ENCODE measurements at places on chromosomes 5 and 9.

DNA sequence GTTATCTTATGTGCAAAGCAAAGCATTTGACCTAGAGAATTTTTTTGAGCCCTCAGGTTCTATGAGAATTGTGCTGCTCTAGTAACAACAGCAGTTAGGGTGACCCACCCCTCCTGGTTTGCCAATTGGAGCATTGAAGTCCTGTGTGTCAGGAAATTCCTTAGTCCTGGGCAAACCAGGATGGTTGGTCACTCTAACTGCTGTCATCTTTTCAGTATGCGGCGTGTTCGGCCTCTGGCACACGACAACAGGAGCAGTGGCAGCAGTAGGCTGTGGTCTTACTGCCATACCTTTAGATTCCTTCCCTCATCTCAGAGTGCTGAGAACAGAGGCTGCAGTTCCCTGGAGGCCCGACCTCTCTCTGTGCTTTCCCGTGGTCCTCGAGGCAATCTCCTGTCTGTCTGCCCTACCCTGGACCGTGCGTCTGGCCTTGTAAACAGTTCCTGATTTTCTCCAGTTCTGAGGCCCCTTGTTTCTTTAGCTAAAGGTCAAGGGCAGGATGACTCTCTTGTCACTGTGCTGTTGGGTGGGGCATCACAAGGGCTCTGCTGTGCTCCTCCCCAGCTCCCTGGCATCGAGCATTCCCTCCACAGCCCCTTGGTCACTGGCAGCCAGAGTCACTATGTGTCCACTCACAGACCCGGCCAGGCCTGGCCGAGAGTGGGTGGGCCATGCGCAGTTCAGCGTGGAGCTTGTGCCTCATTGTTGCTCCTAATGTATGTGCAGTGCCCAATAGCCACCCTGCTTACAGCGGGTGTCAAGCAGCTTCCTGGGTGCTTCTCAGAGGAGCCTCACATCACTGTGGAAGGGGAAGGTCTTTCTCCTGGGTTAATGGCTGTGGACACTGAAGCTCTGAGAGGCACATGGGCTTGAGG is 18.5 kb upstream of the COL15A1 start:
- no peak for DNase-seq

- no peak for DNase-seq
Measured at GRCh38 chr5:175819090-175819425, 52.3 kb upstream of the CPLX2 start.

GRCh38 chr5:170353011-170353761 is 36.0 kb downstream of the KCNMB1 start:
- no peak for DNase-seq

DNA sequence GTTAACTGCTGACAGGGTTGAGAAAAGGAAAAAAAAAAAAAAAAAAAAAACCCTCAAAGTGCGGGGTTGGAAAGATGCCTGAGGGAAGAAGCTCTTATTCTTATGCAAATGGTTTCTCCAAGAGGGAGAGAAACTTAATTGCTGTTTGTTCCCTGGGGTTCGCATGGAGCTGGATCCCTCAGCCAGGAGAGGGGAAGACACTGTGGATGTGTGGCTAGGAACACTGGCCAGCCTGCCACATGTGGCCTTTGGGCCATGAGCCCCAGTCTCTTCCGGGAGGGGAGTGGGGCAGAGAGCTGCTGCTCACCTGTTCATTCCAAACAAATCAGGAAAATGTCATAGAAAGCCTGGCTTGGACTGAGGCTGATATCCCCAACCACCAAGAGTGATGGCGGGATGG is 9.4 kb upstream of the SCGB3A2 start:
- DNase-seq, result no peak

- DNase-seq, result peak; percentile 30
Measured at GRCh38 chr5:57386958-57387357, 95.7 kb downstream of the ACTBL2 start.

- DNase-seq, result no peak
Measured at GRCh38 chr9:133344979-133345378, 3.0 kb downstream of the MED22 start.

- DNase-seq, result no peak
Measured at GRCh38 chr5:156128026-156128425, 198.9 kb upstream of the SGCD start.

GRCh38 chr9:34624475-34625185 is 4.2 kb downstream of the ARID3C start:
- no peak for DNase-seq

- DNase-seq, result no peak
Measured at GRCh38 chr5:139701056-139701741, 53.0 kb downstream of the CXXC5 start.

DNA sequence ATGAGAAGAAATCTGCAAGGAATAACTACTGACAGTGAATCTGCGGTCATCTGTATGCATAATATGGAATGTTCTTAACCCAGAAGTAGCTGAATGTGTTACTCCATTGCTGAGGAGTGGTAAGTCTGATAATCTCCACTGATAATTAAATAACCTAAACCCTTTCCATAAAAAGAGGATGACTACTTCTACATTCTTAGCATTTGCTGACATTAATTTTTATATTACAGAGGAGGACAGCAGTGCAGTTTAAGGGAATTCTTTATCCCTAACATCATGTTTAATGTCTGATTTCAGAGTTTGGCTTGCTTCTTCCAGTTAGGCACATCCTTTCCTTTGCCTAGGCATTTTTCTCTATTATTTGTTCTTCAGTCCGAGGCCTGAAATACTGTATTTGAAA is 52.2 kb downstream of the CDC42SE2 start:
- DNase-seq, result no peak

DNA sequence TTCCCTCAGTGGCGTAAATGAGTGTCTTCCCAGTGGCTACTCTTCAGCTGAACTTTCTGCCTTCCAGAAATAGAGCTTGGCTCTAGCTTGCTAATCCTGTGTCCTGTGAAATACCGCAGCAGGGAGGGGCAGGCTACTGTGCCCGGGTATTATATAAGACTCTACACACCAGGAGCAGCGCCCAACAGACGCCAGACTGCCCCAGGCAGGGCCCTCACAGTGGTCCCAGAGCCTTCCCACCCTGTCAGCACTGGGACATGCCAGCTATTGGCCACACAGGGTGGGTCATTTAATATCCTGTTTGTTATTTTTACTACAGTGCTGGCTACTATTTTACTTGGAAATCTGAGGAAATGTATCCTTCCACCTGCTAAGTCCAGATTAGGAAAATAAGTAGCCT is 121.0 kb downstream of the FEM1C start:
- DNase-seq, result no peak

DNA sequence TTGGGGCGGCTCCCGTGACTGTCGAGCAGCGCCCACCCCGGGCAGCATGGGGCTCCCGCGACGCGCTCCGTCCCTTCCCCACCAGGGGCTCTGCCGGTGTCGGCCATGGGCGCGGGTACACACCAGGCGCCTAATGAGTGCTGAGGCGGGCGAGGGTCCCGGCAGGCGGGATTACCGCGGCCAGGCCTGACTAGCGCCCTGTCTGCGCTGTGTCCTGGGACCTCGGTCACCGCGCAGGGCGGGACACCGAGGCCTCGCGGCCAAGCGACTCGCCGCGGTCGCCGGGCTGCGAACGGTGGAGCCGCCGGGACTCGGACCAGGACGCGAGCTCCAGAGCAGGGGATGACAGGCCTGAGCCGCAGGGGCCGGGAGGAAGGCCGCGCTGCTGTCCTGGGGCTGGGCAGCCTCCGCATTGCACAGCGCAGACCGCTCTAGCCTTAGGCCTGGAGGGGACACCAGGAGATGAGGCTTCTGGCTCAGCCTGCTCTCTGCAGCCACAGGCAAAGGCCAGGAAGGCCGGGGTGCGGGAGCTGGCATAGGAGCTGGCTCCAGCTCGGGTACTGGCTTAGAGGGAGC is 14.1 kb downstream of the LCN10 start:
- DNase-seq, result peak; percentile 20

GRCh38 chr9:16150938-16151650 is 598.3 kb downstream of the CCDC171 start:
- DNase-seq, result no peak

DNA sequence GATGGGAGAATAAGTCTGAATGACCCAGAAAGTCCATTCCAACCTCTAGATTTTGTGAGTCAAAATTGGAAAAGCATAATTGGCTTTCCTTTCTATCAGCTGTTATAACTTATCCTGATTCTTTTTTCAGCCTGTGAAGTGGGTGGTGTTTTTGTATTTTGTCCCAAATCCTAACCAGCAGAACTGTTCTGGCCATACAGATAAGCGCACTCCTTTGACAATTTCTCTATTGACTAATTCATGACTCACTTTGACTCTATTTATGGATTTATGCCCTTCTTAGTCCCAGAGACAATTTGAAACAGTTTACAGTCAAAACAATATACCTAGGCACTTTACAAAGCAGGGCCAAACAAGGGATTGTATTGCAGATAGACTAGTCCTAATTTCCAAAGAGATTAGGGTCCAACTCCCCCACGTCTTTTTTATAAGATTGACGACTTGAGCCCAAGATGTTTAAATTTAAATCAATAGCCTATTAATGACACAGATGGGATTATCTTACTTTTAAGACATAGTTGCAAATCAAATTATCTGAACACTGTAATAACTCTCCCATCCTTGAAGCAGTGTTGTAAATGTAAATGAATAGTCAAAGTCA is 301.7 kb upstream of the SEMA6A start:
- DNase-seq, result no peak

- no peak for DNase-seq
Measured at GRCh38 chr5:40025586-40025985, 600.8 kb upstream of the DAB2 start.

Measured in HCEC 1CT (cell line).